GM23248 (cell line): ENCODE measurements at places on chromosomes 12 and 14. TPM values are rescaled to one million over a fixed set of nuclear protein-coding genes. Genes with fewer than 3 reads are reported as not detected.
A peak's percentile ranks its signal among the peaks of the same experiment; 100 is the strongest.

- no peaks in the 10 kb centered on the region for H3K36me3 ChIP-seq
- no peak overlapping the region for H3K4me3 ChIP-seq
- H3K27ac ChIP-seq, result no peak overlapping the region
Measured at GRCh38 chr14:85688006-85688405, 158.1 kb downstream of the FLRT2 start.

DNA sequence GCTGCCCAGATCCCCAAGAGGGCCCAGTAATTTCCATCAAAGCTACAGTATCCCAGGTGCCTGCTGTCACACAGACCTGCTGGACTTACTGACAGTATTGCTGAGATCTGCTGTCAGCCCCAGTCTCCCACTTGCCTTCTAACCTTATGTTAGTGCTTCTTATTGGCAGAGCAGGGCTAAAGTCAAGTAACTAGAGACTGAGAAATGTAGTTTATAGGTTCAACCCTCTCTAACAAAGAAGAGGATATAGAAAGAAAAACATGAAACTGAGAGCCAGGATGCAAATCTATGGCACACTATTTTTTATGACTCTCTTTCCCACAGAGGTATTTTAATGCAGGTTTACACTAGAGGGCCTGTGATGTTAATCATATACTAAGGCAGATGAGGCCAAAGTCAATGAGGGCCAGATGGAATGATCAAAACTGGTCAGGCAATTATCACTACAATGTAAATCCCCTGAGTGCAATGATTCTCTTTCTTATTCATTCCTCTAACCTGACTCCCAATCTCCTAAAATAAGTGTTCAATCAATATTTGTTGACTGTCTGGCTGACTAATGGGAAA lies 781.9 kb downstream of the VRK1 start:
- DNase-seq, result no peak
- no peaks in the 10 kb centered on the region for H3K36me3 ChIP-seq
- no peaks in the 10 kb centered on the region for H3K4me1 ChIP-seq

GRCh38 chr12:32309811-32310736 lies 89.3 kb upstream of the FGD4 start:
- H3K4me3 ChIP-seq, result no peak overlapping the region
- no peak overlapping the region for H3K27ac ChIP-seq
- no peak for DNase-seq
- no peaks in the 10 kb centered on the region for H3K27me3 ChIP-seq

DNA sequence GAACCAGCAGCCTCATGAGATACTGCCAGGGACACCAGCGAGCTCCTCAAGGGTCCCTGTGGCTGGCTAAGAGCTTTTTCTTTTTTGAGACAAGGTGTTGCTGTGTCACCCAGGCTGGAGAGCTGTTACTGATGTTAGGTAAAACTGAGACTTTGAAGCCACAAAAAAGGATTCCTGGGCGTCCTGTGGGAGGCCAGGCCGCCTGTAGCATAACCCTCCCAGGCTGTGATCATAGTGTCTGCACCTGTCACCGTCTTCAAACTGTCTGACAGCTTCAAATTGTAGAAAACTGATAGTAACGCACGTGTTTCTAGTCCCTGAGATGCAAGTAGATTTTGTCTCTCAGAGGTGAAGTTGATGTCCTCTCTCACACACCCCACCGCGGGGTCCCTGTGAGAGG lies 4.1 kb downstream of the ZFYVE21 start:
- peaks cover 41% of the 10 kb centered on the region for H3K4me1 ChIP-seq
- H3K4me3 ChIP-seq, result no peak overlapping the region
- H3K27me3 ChIP-seq, result no peaks in the 10 kb centered on the region
- H3K27ac ChIP-seq, result no peak overlapping the region

- DNase-seq, result no peak
- no peak overlapping the region for H3K27ac ChIP-seq
- no peak overlapping the region for H3K4me3 ChIP-seq
- H3K36me3 ChIP-seq, result peaks cover 58% of the 10 kb centered on the region
Measured at GRCh38 chr12:111653596-111653995, 32.2 kb downstream of the BRAP start.

GRCh38 chr14:90976101-90976500 lies 84.3 kb downstream of the RPS6KA5 start:
- no peaks in the 10 kb centered on the region for H3K36me3 ChIP-seq
- no peak for DNase-seq
- H3K4me3 ChIP-seq, result no peak overlapping the region
- H3K27ac ChIP-seq, result no peak overlapping the region

DNA sequence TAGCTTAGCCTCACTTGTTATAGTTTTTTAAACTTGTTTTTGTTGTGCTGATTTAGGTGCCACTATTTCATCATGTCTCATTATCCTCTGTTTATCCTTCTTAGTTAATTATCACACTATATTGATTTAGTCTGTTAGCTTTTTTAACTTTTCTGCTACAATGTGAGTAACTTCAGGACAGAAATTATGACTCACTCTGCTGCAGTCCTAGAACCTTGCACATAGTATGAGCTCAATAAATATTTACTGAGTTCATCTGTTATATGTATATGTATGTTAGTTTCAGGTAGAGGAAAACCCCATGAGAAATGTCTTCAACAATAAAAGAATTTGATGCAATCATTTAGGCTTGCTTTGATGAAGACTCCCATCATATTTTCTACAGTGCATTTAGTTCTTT lies 224.3 kb upstream of the NAV3 start:
- H3K27me3 ChIP-seq, result no peaks in the 10 kb centered on the region
- no peak for DNase-seq
- no peak overlapping the region for H3K4me3 ChIP-seq

- DNase-seq, result no peak
- H3K36me3 ChIP-seq, result no peaks in the 10 kb centered on the region
- H3K27ac ChIP-seq, result no peak overlapping the region
- no peak overlapping the region for H3K4me3 ChIP-seq
Measured at GRCh38 chr12:130351326-130351725, 13.6 kb downstream of the PIWIL1 start.

GRCh38 chr14:37870170-37870569 lies 274.7 kb downstream of the TTC6 start:
- no peak overlapping the region for H3K4me3 ChIP-seq
- H3K4me1 ChIP-seq, result peaks cover 12% of the 10 kb centered on the region
- H3K27ac ChIP-seq, result no peak overlapping the region
- H3K36me3 ChIP-seq, result no peaks in the 10 kb centered on the region

- no peaks in the 10 kb centered on the region for H3K4me1 ChIP-seq
- DNase-seq, result peak; percentile 55
- no peaks in the 10 kb centered on the region for H3K36me3 ChIP-seq
Measured at GRCh38 chr14:102516531-102517391, 7.2 kb upstream of the ANKRD9 start.

GRCh38 chr14:23154964-23155587 lies 28.4 kb downstream of the SLC7A8 start:
- peak; percentile 95 for DNase-seq
- H3K36me3 ChIP-seq, result no peaks in the 10 kb centered on the region
- H3K27me3 ChIP-seq, result no peaks in the 10 kb centered on the region
- H3K4me1 ChIP-seq, result peaks cover 28% of the 10 kb centered on the region
- H3K27ac ChIP-seq, result peak overlapping the region; percentile 90

- no peaks in the 10 kb centered on the region for H3K4me1 ChIP-seq
- no peak overlapping the region for H3K27ac ChIP-seq
- DNase-seq, result no peak
Measured at GRCh38 chr14:44405011-44405486, 102.0 kb downstream of the FSCB start.

DNA sequence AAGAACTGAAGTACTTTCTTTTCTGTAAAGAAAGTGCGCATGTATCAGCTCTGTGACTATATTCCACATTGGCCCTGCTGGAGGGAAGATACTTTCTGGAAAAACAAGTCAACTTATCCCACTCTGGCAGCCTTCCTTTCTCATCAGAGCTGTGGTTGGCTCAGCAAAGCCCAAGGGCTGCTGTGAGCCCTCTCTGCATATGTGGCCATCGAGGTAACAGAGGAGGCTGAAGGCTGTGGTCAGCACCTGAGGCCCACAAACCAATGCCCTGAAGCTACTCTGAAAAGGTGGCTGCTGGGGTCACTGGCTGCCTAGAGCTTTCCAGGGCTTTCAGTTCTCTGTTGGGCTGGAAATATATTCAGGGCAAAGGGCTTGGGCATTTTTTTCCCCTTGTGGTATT lies 70.8 kb upstream of the IGF1 start:
- H3K27ac ChIP-seq, result no peak overlapping the region
- no peak overlapping the region for H3K4me3 ChIP-seq
- H3K36me3 ChIP-seq, result no peaks in the 10 kb centered on the region
- DNase-seq, result no peak

DNA sequence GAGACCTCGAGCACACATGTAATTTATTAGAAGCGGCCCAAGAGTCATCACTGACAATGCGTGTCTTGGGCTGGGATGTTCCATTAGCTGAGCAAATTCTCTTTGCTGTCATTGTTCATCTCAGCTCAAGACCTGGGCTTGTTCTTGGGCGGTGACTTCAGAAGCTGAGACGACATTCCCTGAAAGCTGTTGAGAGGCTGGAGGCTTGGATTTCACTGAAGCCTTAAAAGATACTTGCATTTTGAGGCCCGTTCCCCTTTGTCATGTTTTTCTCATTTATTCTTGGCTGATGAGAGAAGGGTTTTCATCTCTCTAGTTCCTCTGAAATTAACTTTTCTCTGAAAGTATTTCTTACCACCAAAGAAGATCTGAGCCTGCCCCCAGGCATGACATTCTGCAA lies 16.6 kb upstream of the SUSD6 start:
- DNase-seq, result peak; percentile 48
- no peak overlapping the region for H3K4me3 ChIP-seq
- peaks cover 12% of the 10 kb centered on the region for H3K4me1 ChIP-seq
- no peaks in the 10 kb centered on the region for H3K27me3 ChIP-seq
- H3K36me3 ChIP-seq, result no peaks in the 10 kb centered on the region
- no peak overlapping the region for H3K27ac ChIP-seq

DNA sequence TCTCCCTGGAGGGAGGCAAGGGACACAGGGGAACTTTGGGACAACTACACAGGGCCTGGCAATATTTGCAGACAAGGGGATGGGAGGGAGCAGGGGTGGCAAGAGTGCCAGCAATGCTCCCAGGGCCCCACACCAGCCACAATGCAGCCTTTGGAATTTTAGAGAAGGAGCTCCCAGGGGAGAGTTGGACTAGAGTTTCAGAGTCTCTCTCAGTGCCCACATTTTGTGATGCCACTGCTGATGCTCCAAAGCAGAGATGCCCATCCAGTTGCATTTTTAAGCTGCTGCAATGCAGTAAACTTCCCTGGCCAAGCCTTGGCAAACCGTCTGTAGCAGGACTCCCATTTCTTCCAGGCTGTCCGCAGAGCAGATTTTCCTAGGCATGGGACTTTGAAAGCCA lies 98.9 kb downstream of the ZFP36L1 start:
- peak overlapping the region; percentile 89 for H3K27ac ChIP-seq
- no peak overlapping the region for H3K4me3 ChIP-seq
- no peaks in the 10 kb centered on the region for H3K36me3 ChIP-seq
- H3K27me3 ChIP-seq, result no peaks in the 10 kb centered on the region
- H3K4me1 ChIP-seq, result peaks cover 50% of the 10 kb centered on the region
- peak; percentile 37 for DNase-seq

- peaks cover 11% of the 10 kb centered on the region; the same call in 1 of the 2 replicates for H3K36me3 ChIP-seq
- H3K4me1 ChIP-seq, result 0 out of 2 replicates have a peak, but pooled peaks cover under 1% of the 10 kb centered on the region
- H3K27me3 ChIP-seq, result no peaks in the 10 kb centered on the region
- H3K27ac ChIP-seq, result no peak overlapping the region
- no peak for DNase-seq
- no peak overlapping the region for H3K4me3 ChIP-seq
Measured at GRCh38 chr12:128789356-128789929, 34.3 kb downstream of the SLC15A4 start.

DNA sequence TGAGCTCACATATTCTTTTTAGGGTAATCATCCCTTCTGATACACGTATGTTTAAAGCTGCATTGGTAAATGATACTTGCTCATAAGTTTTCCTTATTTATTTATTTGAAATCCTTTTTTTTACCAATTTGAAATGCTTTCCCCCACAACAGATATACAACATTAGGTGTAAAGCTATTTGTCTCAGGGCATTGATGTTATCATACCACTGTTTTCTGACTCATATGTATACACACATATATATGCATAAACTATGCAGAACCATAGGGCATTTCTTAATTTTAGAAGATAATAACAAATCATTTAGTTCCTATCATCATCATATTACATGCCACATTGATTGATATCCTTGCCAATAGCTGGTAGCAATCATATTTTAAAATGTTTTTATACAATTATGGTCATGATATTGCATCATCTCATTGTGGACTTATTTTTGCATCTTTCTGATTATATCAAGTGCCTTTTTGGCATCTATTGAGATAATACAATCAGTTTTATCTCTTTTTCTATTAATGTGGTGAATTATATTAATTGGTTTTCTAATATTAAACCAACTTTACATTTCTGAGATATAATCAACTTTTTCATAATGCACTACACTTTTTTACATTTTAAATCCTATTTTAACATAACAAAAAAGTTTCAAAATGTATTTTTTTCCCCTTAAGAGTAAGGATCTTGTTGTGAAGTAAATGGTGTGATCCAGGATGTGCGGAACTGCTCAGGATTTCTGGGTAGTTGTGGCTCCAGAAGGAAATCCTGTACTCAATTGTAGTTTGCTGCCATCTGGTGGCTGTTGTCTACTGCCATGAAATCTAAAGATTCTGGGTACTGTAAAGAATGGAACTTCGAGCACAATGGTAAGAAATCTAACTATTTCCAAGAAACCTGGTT lies 16.7 kb downstream of the OR9K2 start:
- peak; percentile 80 for DNase-seq
- no peak overlapping the region for H3K4me3 ChIP-seq
- no peak overlapping the region for H3K27ac ChIP-seq
- no peaks in the 10 kb centered on the region for H3K36me3 ChIP-seq
- H3K27me3 ChIP-seq, result no peaks in the 10 kb centered on the region

- no peaks in the 10 kb centered on the region for H3K4me1 ChIP-seq
- no peaks in the 10 kb centered on the region for H3K27me3 ChIP-seq
- H3K36me3 ChIP-seq, result peaks cover 10% of the 10 kb centered on the region; the same call in 1 of the 2 replicates
- no peak for DNase-seq
- no peak overlapping the region for H3K4me3 ChIP-seq
- H3K27ac ChIP-seq, result no peak overlapping the region
Measured at GRCh38 chr12:70534466-70534865, 102.8 kb downstream of the PTPRB start.

Gene DDN
- total RNA-seq, result 0.13 TPM in 1 of 2 replicates, not detected in the other

Gene BCL2L14
- total RNA-seq, result not detected in 2 replicates

Gene CEP170B
- total RNA-seq, result 23.3 and 24.5 TPM in 2 replicates

Gene TMTC1
- total RNA-seq, result 20.5 and 25.3 TPM in 2 replicates

Gene CLECL1
- not detected in 2 replicates for total RNA-seq

Gene RNASE1
- not detected in 2 replicates for total RNA-seq

Gene SERPINA12
- total RNA-seq, result not detected in 2 replicates

Gene MRPL51
- 29.8 and 68.3 TPM in 2 replicates for total RNA-seq

Gene SYCP3
- not detected in 2 replicates for total RNA-seq

Gene KRT85
- total RNA-seq, result not detected in 2 replicates
